Lower leg skin (tissue), 4 donors: ENCODE measurements at places on chromosomes 3 and 15. TPM values are rescaled to one million over a fixed set of nuclear protein-coding genes. Genes with fewer than 3 reads are reported as not detected.

SPPL2A gene
- total RNA-seq = 180 TPM

TOMM70 gene
- total RNA-seq = 33.8 TPM

FETUB gene
- 10.3 TPM for total RNA-seq

SQOR gene
- total RNA-seq = 56.0 TPM

CD200R1 gene
- 5.9 TPM for total RNA-seq

WNT7A gene
- 0.49 TPM for total RNA-seq

CATSPER2 gene
- total RNA-seq = 1.8 TPM

HTR3E gene
- total RNA-seq = not detected

ABHD14A gene
- total RNA-seq = 14.8 TPM

SNTN gene
- not detected for total RNA-seq

IL17RD gene
- total RNA-seq = 5.3 TPM

SERPINI2 gene
- total RNA-seq = not detected

CYP1A2 gene
- total RNA-seq = not detected

SPSB4 gene
- total RNA-seq = not detected

CD86 gene
- 3.5 TPM for total RNA-seq

AMOTL2 gene
- 118 TPM for total RNA-seq

KBTBD13 gene
- total RNA-seq = not detected

ANKUB1 gene
- not detected for total RNA-seq

NEIL1 gene
- total RNA-seq = 20.0 TPM

CLDN11 gene
- 4.0 TPM for total RNA-seq

MITF gene
- total RNA-seq = 22.9 TPM

GFM1 gene
- 38.9 TPM for total RNA-seq

GOLGA6B gene
- 0.15 TPM for total RNA-seq

PROS1 gene
- total RNA-seq = 28.4 TPM

LRRC34 gene
- not detected for total RNA-seq

DMXL2 gene
- 10.5 TPM for total RNA-seq

DUOX2 gene
- total RNA-seq = 3.5 TPM

CACNA2D2 gene
- 2.0 TPM for total RNA-seq

OXSM gene
- 9.0 TPM for total RNA-seq

ZNF662 gene
- total RNA-seq = 16.8 TPM

TRPM1 gene
- 7.7 TPM for total RNA-seq

GPR87 gene
- total RNA-seq = 24.2 TPM

ATP2B2 gene
- not detected for total RNA-seq

UROC1 gene
- total RNA-seq = not detected

HEXA gene
- 52.1 TPM for total RNA-seq

GOLGA6L7 gene
- total RNA-seq = not detected

ITGA11 gene
- total RNA-seq = 3.5 TPM

SAMMSON gene
- total RNA-seq = 0.26 TPM

SUMF1 gene
- total RNA-seq = 58.6 TPM

PCSK6 gene
- total RNA-seq = 35.0 TPM

PPP1R14D gene
- 4.8 TPM for total RNA-seq

IMP3 gene
- total RNA-seq = 161 TPM

XIRP1 gene
- not detected for total RNA-seq

SNX4 gene
- 22.4 TPM for total RNA-seq

CHRNA7 gene
- total RNA-seq = 0.72 TPM
